ENCODE measurements at places on chromosomes 12 and 14.

GRCh38 chr14:35687335-35687939, 121.7 kb downstream of the RALGAPA1 start:
- DNase-seq = peak; percentile 8

GRCh38 chr12:69985656-69986055, 160.6 kb downstream of the MYRFL start:
- DNase-seq = no peak

DNA sequence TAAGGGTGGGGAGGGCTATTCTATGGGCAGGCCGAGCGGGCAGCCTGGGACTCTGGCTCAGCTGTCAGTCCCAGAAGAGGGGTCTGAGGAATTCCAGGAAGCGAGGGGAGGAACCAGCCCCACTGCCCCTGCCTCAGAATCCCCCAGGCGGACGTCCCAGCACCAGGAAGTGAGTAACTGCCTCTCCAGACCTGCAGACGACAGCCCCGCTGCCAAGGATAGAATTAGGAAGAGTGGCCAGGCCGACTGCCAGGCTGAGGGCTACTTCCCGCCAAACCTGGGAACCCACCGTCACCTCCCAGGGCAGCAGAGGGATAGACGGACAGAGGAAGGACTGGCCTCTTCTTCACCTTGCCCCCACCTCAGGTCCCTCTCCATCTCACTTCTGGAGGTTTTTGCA, 6.7 kb upstream of the BDKRB2 start:
- DNase-seq = no peak

GRCh38 chr12:49501895-49502294, 36.9 kb upstream of the KCNH3 start:
- no peak for DNase-seq

DNA sequence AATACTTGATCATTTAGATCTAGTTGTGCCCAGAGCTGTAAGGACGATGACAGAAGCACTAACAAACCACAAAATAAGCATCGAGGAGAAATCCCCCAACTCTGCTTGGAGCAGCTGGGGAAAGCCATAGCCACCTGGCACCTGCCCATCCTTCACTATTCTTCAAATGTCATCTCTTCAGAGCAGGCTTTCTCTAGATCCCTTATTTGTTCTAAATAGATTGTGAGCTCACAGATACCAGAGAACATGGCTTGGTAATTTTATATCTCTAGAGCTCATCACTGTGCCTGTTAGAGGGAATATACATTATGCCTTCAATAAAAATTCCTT, 50.9 kb downstream of the GRIP1 start:
- no peak for DNase-seq

DNA sequence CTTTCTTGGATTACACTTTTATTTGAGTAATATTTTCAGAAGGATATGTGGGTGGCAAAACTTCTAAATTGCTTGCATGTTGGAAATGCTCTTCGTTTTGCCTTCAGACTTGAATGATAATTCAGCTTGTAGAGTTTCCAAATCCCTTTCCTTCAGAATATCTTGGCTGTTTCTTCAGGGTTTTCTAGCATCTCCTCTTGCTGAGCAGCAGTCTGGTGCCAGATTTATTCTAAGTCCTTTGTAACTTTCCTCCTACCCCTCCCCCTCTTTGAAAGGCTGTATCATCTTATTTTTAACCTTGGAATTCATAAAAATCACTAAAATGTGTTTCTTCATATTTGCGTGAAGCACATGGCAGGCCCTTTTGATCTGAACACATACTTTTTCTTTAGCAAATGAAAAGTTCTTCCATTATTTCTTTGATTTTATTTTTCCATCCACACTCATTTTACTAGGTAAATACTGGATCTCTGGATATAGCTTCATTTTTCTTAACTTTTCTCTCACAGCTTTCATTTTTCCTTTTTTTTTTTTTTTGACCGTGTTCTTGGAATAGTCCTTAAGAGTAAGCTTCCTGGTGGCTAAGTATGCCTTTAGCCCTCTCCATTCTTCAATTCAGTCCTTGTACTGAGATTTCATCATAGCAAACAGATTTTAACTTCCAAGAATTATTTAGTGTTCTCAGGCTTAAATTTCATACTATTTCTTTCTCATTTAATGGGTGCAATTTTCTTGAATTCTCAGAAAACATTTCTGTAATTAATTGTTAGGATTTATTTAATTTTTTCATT, 102.0 kb downstream of the SLC38A4 start:
- DNase-seq = no peak

- no peak for DNase-seq
Measured at GRCh38 chr12:109625131-109625559, 51.6 kb downstream of the MVK start.

DNA sequence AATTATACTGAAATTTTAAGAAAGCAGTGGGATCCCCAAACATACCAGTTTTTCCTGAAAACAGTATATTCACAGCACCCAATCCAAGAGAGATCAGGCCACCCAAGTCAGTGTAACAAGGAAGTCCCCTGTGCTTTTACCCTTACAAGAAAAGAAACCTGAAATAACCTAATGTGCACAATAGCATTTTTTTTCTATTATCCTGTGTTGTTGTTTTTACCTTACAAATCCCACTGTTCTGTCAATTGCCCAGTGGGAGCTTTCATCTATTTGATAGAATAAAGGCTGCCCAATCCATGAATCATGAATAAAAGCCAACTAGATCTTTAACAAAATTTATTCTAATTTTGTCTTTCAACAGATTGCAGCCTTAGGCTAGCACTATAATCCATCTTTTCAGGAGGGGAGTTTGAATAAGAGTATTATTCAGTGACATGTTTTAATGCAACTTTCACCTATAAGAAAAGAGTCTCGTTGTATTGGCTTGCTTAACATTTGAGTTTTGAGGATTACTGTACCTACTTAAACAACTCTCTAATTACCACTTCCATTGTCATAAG, 457.4 kb downstream of the TRHDE start:
- no peak for DNase-seq

DNA sequence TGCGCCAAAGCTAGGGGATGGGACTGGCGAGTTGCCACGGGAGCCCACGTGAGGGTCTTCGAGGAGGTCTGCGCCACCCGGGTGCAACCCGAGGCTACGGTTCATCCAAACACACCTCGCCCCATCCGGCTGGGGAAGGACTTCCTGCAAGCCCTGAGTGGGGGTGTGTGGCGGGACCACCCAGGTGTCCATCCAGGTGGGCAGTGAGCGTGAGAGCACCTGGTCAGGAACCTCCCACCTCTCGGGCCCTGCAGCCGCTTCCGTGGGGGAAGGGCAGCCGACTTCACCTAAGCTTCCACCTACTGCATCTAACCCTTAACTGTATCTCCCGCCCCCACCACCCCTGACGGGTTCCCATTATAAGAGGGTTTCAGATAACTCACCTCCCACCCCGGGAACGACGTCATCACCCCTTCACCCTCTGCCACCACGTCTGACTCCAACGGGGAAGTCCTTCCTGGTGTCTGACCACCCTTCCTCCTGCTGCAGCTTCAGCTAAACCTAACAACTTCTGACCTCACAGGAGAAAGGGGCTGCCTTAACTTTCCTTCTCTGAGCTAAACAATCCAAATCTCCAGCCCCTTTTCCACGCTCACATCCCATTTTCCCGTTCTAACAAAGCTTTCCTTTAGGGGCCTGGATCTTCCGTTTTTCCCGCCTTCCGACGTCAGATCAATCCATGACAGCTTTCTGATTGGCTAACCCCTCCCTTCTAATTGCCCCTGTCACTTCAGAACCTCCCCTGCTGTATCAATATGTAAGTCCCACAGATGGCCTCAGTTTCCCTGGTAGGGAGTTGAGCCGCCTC, 27.4 kb upstream of the SMUG1 start:
- DNase-seq = no peak

DNA sequence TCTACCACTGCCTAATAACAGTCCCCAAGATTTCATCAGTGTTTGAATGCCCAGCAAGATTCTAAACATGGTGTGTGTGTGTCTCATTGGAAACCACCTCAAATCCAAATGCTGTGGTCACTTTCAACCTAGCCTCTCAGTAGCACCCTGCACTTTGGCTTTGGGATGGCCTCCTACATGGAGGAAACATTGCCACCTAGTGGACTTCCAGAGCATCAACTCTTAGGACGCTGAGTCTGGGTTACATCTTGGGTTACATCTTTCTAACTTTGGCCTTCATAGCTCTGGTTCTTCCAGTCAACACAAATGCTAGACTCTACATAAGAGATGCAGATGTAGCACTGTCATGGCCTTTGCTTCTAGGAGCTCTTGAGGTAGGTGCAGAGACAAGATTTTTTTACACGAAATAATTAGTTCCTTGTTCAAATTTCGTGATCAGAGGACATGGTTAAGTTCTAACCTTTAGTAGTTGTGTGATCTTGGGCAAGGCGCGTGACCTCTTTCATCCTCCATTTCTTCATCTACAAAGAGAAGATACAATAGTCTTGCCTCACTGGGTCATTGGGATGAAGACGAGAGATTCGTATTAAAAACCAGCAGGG, 113.5 kb upstream of the VASH1 start:
- DNase-seq = peak; percentile 6

GRCh38 chr12:111285200-111285599, 83.7 kb downstream of the PHETA1 start:
- DNase-seq = no peak

GRCh38 chr12:122951979-122952892, 14.0 kb downstream of the ABCB9 start:
- peak; percentile 69 for DNase-seq

DNA sequence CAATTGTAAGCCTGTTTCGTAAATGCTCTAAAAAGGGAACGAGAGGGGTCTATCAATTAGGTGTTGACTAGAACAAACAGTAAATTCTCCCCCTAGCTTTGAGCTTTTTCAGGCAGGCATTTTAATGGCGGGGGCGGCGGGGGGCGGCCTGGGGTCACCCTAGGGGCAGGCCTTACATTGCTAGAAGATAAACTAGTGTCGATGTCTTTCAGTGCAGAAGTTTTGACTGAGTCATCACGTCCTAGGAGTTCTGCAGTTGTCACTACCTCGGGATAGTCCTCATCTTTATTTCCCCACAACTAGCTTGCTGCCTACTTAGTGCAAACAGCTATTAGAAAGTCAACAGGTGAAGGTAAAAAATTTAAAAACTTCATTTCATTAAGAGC, 1.6 kb downstream of the ATP6V1D start:
- DNase-seq = no peak

- DNase-seq = no peak
Measured at GRCh38 chr12:124720681-124721500, 142.8 kb downstream of the SCARB1 start.

- no peak for DNase-seq
Measured at GRCh38 chr14:28468191-28469151, 298.1 kb upstream of the FOXG1 start.

DNA sequence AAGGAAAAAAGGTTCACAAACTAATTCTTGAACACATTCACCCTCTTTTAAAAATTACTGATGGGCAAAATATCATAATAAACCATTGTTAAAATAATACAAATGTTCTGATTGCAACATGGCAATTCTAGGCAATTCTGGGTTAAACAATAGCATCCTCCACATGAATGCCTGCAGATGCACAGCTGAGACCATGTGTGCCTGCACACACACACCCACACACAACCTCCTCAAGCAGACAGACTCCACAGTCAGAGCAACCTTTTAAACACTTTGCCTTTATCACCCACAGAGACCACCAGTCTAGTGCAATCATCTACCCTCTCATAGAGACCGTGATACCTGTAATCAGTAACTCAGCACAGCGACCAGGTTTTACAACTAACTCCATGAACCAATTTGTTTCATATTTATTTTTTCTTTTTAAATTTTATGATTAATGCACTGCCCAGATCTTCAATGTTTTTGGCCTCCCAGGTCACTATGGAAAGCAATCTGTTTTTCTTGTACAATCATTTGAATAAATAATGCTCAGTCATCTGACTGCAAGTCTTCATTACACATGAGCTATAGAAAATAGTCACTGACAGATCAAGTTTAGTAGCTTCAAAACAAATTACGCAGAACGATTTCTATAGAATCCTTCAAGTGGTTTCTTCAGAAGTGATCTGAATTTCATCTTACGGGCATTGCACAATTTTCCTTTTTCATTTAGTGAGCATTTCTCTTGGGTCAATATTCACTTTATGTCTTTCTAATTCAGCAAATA, 105.8 kb downstream of the PRKD1 start:
- no peak for DNase-seq

- DNase-seq = no peak
Measured at GRCh38 chr12:1332327-1332726, 262.1 kb downstream of the FBXL14 start.

- DNase-seq = no peak
Measured at GRCh38 chr12:16150276-16150675, 127.2 kb downstream of the SLC15A5 start.

- DNase-seq = no peak
Measured at GRCh38 chr12:105220150-105220928, 15.6 kb downstream of the APPL2 start.

DNA sequence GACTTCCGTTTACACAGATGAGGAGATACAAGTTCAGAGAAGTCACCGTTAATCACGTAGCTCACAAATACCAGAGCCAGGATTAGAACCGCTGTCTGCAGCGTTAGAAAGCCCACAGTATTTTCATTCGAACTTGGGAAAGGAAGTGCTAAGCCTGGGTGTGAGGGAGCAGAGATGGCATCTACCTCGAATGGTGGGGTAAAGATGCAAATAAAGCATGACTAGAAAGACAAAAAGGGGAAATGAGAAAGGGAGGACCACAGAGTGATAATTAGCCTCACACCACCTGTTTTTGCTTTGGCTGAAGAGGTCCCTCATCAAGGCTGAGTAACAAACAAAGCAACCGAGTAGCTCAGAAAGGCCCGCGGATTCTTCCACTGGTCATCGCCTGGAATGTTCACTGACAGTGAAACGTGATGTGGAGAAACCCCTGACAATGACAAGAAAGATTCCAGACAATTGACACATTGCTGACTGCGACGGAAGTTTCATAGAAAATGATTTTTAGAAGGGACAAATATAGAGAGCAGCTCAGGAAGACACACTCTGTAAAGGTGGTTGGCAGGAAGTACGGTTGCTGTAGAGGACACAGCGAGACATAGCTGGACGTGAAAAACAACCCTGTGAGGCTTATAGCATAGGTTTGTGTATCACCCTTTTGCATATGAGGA, 31.5 kb upstream of the BHLHE41 start:
- no peak for DNase-seq

DNA sequence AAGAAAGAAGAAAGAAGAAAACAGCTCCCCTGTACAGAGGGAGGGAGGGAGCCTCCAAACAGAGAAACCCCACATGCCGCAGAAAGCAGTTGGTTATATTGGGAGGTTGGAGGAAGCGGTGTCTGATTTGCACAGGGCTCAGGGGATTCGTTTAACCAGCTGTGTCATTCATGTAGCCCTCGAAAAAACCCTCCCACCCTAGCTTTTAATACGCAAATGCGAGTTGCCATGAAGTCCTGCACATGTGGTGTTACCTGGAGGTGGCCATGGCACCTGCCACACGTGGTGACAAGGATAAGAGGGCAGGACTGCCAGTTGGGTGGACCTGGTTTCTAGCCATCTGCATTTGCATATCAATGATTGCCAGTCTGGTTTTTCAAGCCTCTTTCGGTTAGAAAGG, 40.9 kb downstream of the TMEM30B start:
- DNase-seq = no peak

GRCh38 chr12:51752234-51752889, 96.2 kb downstream of the FIGNL2 start:
- DNase-seq = no peak

GRCh38 chr12:48917857-48918537, 7.3 kb downstream of the FKBP11 start:
- peak; percentile 65 for DNase-seq

GRCh38 chr14:103724116-103724515, 8.5 kb downstream of the ZFYVE21 start:
- no peak for DNase-seq

GRCh38 chr14:75341620-75342019, 63.0 kb downstream of the FOS start:
- DNase-seq = no peak

All from CD4-positive, alpha-beta memory T cell (primary cell).